Left kidney (tissue), 8 donors: ENCODE measurements at places on chromosomes 6 and 20. TPM values are rescaled to one million over a fixed set of nuclear protein-coding genes. Genes with fewer than 3 reads are reported as not detected.
A peak's percentile ranks its signal among the peaks of the same experiment; 100 is the strongest.

GRCh38 chr6:116010790-116011401 lies 49.8 kb downstream of the FRK start:
- peak; percentile 57 for DNase-seq

GRCh38 chr6:3707024-3707423 lies 44.5 kb downstream of the PXDC1 start:
- no peak for DNase-seq

GRCh38 chr20:17787816-17788215 lies 88.0 kb downstream of the BANF2 start:
- DNase-seq: no peak

- no peak for DNase-seq
Observed at GRCh38 chr20:53019464-53019863, 47.3 kb downstream of the TSHZ2 start.

GRCh38 chr20:60113024-60113724 lies 155.0 kb downstream of the CDH26 start:
- DNase-seq: no peak

RIMS1 gene
- polyA plus RNA-seq: 2.8 TPM

FRK gene
- 5.8 TPM for polyA plus RNA-seq

HLA-C gene
- 61.5 TPM for polyA plus RNA-seq
